Choroid plexus epithelial cell (primary cell): ENCODE measurements at places on chromosomes 7 and 10.
A peak's percentile ranks its signal among the peaks of the same experiment; 100 is the strongest.

DNA sequence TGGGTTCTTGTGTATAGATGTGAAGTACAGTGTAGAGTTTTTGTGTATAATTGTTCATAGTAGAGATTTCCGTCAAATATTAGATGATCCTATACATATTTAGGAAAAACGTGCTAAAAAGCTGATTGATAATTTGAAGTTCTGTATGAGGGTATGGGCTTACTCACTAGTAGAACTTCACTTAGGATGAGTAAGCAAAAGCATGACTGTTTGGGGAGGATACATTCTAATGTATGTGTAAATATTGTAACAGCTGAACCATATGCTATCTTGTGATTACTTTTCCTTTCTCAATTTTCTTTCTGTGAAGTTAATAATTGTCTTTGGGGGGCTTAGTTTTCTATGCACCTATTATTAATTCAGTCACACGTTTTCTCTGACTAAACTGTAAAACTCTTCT lies 53.2 kb upstream of the PDK4 start:
- DNase-seq, result no peak

GRCh38 chr10:3270577-3271316 lies 98.2 kb upstream of the PITRM1 start:
- peak; percentile 5 for DNase-seq

GRCh38 chr10:85993140-85993539 lies 373.5 kb downstream of the GRID1 start:
- no peak for DNase-seq

DNA sequence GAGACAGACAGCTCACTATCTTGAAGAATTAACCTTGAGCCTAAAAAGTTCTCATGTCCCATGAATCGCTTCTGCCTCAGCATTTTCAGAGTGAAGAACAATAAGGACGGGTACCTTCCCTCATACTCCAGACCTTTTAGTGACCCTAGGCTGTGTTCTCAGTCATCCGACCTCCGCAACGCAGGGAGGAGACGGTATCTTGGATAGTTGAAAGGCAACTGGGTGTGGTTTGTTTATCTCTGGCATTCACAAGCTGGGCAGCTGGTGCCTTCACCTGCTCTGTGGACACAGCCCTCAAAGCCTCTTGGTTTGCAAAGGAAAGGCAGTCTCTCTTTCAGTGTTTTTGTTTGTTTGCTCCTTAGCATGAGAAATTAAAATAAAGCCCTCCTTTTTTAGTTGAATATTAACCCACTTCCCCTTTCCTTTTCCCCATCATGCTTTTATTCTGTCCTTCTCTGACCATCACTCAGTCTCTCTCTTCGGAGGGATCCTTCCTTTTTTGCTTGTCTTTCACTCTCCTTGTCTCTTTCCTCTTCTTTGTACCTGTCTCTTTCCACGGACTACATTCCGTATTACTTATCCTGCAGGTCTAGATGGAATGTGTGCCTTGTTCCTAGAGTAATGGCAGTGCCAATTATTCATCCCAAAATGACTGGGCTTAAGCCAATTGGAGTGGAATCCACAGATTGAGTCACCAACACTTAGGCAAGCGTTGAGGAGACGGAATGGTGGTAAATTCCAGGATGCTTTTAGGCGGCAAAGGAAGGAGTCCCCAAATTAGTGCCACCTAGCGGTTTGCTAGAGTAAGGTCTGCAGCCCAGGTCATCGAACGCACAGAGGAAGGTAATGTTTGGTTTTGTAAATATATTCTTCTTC lies 45.8 kb downstream of the PRR15 start:
- DNase-seq, result peak; percentile 43

DNA sequence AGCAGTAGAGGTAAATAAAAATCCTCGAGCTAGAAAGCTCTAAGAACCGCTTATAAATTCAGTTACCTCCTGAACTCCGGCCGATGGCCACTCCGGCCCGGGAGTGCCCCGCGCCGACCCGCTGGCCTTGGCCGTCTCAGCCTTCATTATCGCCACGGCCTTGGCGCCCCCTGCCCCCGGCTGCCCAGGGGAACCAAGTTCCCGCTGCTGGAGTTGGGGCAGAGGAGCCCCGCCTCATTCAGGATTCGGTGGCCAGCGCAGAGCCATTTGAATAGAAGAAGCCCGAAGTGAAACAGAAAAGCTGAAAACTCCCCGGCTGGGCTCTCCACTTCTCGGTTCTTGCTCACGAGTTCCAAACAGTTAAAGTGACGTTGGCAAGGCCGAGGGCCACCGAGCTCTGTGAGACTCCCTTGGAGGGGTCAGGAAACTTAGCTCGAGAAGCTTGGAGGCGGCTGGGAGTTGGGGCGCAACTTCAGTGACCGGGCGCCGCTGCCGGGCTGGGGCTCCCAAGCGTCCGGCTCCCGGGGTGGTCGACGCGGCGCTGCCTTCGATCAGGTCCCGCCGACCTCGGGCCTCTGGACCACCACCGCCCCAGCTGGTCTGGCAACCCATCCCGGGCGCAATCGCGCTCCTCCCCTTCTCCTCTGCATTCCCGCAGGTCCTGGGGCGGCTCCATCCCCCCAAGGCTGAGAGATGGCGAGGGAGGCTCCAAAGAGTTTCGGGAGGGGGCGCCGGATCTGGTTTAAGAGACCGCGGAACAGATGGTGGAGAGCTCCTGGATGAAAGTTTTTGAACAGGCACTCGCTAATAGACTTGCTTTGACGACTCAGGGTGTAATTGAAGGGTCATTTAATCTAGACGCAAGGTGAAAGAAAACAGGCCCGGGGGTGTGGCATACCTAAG lies 5.8 kb upstream of the FEZF1 start:
- DNase-seq, result peak; percentile 42

DNA sequence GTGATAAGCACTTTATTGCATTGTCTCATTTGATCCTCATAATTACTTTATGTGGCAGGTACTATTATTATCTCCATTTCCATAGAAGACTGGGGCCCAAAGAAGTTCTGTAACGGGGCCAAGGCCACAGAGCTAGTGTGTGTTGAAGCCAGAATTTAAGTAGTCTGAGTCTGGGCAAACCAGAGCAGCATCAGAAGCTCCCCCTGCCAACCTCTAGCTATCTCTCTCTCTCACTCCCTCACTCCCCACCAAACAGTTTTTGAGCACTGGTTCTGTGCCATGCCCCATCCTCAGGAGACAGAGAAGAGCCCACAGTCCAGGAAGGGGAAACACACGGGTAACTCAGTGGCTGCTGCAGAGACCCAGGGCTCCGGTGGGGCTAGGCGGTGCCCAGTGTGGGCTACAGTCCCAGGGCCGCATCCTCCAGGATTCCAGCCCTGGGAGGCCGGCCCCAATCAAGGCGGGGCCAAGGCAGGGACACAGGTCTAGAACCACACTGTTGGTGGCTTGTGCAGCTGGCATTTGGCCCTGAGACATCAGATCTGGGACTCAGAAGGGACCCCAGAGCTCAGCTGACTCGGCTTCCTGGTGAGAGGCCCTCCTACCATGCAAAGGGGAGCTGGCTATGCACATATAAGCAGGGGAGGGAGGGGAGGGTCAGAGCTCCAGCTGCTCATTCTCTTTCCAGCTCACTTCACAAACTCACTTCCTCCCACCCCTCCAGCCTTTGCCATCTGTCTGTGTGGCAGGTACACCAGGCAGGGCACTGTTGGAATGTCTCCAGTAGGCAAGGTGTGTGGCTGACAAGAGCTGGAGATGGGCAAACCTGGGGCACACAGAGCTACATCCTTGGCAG lies 34.4 kb downstream of the COL13A1 start:
- no peak for DNase-seq

DNA sequence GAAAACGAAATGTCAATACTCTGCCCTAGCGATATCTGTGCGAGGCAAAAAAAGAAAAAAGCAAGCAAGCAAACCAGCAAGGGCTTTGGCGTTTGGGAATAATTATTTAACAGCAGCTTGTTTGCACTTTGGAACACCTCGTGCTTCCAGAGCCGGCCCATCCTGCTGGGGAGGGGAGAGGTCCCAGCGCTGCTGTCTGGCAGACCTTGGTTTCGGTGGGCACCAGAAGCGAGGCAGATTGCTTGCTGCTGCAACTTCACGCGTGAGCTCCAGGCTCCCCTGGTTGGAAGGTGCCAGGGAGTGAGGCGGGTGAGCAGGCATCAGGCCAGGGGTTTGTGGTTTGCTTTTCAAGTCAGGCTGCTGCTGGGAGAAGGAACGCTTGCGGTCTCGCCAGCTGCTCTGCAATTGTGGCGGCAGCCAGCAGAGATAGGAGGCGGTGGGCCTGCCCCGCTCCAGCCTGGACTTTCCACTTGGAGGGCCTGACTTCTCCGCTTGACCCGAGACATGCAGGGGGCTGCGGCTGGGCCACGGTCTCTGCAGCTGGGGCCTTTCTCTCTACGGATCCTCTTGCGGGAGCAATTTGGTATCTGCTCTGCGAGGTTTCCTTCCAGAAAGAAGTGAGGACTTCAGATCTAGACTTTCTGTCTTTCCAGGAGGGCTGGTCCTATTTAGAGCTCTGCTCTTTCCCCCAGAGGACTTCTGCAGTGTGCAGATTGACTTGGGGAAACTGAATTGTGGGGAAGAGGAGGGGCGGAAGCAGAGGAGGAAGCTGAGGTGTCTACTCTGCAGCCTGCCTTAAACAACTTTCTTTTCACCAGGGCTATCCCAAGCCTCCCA lies 131.4 kb downstream of the PRPF18 start:
- DNase-seq, result peak; percentile 94

GRCh38 chr7:101169838-101170551 lies 4.6 kb upstream of the VGF start:
- DNase-seq, result peak; percentile 66

- DNase-seq, result peak; percentile 51
Observed at GRCh38 chr7:90708841-90709317, 112.8 kb downstream of the CDK14 start.

- no peak for DNase-seq
Observed at GRCh38 chr7:84088802-84089201, 105.8 kb downstream of the SEMA3A start.

GRCh38 chr10:20811131-20811530 lies 86.0 kb downstream of the NEBL start:
- peak; percentile 10 for DNase-seq

- no peak for DNase-seq
Observed at GRCh38 chr10:62000037-62000603, 98.6 kb downstream of the ARID5B start.

DNA sequence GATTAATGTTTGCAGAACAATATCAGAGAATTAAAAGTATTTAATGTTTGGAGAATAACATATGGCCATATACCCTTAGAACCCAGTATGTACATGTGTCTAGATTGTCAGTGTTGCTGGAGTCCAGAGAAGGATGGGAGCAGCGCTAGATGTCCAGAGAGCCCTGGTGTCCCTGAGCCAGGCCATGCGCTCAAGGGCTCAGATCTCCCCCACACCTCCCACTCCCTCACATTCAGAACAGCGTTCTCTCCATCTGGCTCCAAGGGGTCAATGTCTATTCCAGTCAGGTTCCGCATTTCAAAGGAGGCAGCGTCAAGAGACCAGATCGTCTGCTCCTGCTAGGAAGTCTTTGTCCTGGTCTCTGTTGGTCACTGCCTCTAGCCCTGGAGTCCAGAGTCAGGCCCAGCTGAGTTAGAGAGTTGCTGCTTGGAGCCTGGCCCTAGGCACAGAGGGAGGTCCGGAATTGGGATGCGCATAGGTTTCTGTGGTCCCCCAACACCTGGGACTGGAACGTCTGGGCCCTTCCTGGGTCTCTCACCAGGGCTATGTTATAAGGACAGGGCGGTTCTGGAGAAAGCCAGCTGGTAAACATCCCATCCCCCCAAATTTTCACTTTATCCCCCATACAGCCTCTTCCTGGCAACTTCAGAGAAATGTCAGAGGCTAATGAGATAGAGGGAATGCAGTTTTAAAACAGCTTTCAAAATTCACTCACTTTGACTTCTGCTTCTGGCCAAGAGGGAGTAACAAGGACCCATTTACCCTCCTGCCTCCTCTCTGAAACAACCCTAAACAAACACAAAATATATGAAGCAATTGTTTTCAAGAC lies 6.5 kb upstream of the WDR86 start:
- no peak for DNase-seq

DNA sequence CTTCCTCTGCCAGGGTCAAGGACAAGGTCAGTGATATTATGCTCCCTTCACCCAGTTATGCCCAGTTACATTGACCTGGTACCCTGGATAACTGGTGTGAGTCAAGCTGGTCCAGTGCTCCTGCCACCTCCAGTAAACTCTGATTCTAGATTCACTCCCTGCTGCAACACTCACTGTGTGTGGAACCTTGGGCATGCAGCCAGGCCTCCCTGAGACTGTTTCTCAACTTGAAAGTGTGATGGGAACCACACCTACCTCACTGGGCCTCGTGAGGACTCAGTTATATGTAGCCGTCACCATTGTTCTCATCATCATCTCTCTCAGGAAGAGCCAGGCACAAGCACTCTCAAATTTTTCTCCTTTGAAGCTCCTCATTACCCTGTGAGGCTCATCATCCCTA lies 935 bp upstream of the ZNF736 start:
- peak; percentile 5 for DNase-seq

DNA sequence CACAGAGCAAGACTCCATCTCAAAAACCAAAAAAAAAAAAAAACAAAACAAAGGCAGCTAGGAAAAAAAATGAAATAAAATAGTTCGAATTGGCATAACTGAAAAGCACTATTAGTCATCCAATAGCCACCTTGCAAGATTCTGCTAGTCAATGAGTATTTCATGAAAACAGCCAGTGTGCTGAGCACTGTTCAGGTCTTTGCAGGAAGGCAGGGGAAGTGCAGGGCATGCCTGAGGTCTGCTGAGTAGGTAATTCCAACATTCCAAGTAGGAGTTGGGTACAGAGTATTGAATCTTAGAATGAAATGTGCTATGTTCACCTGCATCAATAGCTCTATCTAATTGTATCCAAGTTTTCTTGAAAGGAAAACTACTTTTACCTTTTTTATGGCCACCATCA lies 22.9 kb downstream of the ABRAXAS2 start:
- no peak for DNase-seq

- no peak for DNase-seq
Observed at GRCh38 chr7:30721211-30721610, 30.7 kb upstream of the INMT start.

DNA sequence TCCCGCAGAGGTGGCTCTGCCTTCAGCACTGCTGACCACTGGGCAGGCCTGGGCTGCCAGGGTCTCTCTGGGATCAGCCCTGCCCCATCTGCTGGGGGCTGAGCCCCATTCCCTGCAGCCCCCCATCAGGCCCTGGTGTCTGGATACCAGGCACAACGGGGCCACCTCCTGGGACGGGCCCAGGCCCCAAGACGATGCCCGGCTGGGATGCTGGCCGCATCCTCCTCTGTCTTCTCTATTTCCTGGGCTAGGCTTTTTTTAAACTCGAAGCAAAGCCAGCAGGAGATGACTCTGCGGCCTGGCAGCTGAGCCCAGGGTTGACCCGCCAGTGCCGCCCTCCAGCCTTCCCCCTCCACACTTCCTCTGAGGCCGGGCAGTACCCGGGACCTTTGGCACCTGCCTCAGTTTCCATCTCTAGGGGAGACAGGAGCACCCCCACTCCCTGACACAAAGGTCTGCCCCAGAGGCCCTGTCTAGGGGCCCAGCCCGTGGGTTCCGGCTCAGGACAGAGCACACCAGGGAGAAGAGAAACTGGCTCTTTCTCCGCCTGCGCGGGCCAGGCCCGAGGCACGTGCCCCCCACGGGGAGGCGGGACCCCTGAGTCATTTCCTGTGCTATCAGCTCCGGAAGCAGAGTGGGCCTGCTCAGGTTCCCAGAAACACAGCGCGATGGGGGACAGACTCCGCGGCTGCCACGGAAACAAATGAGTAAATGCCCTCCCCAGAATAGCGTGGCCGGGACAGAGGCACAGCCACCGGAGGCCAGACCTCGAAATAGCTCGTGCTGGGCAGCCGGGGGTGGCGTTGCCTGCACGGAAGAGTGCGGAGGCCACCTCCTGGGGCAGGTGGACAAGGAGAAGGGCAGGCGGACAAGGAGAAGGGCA lies 84.6 kb upstream of the PDGFA start:
- DNase-seq, result peak; percentile 96

- DNase-seq, result no peak
Observed at GRCh38 chr10:101237081-101237981, 8.1 kb upstream of the LBX1 start.

- no peak for DNase-seq
Observed at GRCh38 chr7:152519290-152519689, 83.5 kb upstream of the KMT2C start.
